Right renal pelvis (tissue), 4 donors: ENCODE measurements at places on chromosomes 13 and 19.

GRCh38 chr19:13839130-13839937 is 37.6 kb upstream of the NANOS3 start:
- DNase-seq = no peak

- no peak for DNase-seq
Observed at GRCh38 chr19:10968527-10969135, 7.8 kb downstream of the SMARCA4 start.

DNA sequence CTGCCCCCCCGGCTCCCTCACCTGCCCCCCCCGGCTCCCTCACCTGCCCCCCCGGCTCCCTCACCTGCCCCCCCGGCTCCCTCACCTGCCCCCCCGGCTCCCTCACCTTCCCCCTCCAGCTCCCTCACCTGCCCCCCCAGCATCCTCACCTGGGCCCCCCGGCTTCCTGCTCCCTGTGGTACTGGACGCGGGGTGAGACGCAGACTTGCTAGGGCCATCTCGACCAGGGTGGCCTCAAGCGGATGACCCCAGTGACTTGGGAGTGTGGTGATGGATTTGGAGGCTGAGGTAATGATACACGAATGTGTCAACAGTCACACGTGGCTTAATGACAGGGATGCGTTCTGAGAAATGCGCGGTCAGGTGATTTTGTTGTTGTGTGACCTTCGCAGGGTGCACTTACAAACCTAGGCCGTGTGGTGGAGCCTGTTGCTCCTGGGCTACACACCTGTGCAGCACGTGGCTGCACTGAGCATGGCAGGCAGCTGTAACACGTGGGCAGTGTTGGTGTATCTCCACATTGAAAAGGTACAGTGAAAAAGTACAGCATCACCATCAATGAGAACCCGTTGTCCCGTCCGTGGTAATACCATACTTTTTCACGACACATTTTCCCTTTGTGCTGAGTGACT is 197.8 kb downstream of the TEX29 start:
- no peak for DNase-seq

GRCh38 chr13:19053561-19053960 is 128.1 kb downstream of the TUBA3C start:
- no peak for DNase-seq

DNA sequence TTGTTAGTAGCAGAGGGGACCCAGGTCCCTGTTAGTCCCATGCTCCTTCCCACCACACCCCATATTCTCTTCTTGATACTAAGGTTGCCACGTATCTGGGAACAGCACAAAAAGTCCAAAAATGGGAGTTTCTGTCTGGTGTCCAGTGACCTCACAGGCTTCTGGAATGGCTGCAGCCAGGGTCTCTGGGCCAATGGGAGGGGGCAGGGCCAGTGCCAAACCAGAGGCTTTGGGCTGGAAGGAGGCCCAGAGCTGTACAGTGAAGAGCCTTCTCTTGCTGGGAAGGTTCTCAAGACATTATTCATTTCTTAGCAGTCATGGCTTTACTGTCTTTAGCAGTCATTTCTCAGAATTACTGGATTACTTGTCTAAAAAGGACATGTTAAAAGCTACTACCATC is 119.2 kb downstream of the FRY start:
- no peak for DNase-seq

DNA sequence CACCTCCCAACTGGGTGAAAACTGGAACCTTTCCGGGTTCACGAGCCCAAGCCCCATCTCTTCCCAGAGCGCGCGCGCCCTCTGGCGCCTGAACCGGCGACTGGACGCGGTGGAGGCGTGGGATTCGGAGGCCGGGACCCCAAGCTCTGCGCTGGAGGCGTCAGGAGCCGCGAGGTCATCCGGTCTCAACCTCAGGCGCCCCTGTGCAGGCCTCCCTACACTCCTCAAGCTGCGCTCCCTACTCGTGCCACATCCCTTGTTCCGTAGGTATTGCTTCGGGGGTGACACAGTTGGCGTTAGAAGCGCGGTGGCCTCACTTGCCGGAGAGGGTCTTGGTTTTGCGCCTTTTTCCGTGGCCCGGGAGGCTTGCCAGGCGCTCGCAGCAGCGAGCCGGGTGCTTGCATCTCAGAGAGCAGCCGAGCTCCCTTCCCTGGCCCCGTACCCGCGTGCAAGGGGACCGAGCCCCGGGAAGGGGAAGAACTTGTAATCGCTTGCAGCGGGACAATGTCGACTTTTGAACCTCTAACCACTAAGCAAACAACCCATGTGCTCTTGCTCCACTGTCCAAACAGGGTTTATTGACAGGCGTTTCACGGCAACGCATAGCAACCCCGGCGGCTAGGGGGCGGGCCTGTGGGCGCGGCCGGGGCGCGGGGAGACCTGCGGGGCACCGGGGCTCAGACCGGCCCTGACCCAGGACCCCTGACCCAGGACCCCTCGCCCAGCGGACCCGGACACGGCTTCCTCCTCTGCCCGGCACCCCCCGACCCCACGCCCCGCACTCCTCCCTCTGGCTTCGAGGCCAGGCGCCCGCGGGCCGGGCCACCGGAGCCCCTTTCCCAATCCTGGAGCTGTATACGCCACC is 8.5 kb downstream of the CDX2 start:
- DNase-seq = no peak

- no peak for DNase-seq
Observed at GRCh38 chr19:948842-949496, 23.1 kb downstream of the ARID3A start.

GRCh38 chr19:43439032-43439708 is 24.5 kb downstream of the TEX101 start:
- no peak for DNase-seq
